ENCODE measurements at places on chromosomes 3 and 15.
A peak's percentile ranks its signal among the peaks of the same experiment; 100 is the strongest.

GRCh38 chr15:36335659-36336058 lies 243.8 kb upstream of the CDIN1 start:
- no peak for DNase-seq

DNA sequence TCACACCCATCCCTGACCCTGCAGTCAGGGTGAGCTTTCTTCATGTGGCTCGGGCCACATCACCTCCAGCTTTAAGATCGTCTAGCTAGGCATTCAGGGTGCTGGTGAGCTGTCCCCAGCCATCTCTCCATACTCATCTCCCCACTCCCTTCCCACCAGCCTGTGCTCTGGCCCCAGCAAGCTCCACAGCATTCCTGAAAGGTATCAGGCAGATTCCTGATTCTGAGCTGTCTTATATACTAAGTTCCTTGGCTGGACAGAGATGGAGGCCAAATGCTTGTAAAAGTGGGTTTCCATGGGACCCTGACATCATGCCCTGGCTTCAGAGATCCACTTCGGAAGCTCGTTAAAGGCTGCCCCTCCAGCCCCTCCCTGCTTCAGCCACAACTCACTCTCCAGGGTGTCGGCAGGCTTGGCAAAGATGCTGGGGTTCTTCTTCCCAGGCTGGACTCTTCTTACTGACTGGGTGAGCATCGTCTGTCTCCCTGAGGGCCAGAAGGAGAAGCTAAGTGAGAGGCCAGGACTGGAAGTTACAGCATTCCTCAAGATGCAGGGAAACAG lies 3.9 kb downstream of the CILP start:
- no peak for DNase-seq

GRCh38 chr3:133964547-133964946 lies 65.2 kb downstream of the SLCO2A1 start:
- DNase-seq: no peak

- DNase-seq: peak; percentile 94
These were observed at the start of gene C2CD4A for GRCh38 chr15:62066663-62067447. Gene C2CD4A, plus strand, starts transcription at chr15:62066977. Its CDS starts 637 bp downstream, at chr15:62067614.

DNA sequence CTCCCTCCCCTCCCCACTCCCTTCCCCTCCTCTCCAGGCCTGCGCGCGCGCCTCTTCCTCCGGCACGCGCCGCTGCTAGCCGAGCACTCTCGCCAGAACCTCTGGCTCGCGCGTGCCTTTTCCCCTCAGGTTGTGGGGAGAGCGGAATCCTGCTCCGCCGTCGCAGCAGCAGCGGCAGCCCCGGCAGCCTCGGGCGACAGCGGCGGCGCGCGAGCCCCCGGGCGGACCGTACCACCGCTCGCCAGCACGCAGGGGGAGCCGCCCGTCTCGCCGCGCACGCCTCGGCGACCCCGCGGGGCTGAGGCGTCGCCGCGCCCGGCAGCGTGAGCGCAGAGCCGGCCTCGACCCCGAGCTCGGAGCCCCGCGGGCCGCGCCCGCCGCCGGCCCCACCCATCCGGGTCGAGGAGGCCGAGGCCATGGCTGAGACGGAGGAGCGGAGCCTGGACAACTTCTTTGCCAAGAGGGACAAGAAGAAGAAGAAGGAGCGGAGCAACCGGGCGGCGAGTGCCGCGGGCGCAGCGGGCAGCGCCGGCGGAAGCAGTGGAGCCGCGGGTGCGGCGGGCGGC lies at the start of gene CDV3:
TSS of gene CDV3 (plus strand) at position 58 of the 566 bp plus-strand sequence. CDS start at position 417, 359 bp downstream.
- DNase-seq: peak; percentile 92

GRCh38 chr3:81887448-81887847 lies 126.0 kb upstream of the GBE1 start:
- DNase-seq: no peak

DNA sequence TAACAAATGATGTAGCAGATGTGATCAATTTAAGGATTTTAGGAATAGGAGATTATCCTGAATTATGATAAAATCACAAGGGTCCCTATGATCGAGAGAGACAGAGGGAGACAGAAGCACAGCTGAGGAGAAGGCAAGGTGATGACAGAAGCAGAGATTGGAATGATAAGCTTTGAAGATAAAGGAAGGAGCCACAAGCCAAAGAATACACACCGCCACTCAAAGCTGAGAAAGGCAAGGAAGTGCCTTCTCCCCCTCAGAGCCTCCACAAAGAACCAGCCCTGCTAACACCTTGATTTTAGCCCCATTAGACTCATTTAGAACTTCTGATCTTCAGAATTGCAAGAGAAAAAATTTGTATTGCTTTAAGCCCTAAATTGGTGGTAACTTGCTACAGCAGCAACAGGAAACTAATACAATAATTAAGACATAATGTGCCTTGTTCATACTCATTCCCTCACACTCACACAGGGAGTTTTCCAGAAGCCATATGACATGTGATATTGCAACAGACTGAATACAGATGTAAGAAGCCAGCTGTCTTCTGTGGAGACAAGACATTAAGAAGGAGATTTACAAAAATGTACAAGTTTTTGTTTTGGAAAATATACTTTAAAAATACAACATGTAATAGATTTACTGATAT lies 38.2 kb downstream of the TRANK1 start:
- DNase-seq: no peak

DNA sequence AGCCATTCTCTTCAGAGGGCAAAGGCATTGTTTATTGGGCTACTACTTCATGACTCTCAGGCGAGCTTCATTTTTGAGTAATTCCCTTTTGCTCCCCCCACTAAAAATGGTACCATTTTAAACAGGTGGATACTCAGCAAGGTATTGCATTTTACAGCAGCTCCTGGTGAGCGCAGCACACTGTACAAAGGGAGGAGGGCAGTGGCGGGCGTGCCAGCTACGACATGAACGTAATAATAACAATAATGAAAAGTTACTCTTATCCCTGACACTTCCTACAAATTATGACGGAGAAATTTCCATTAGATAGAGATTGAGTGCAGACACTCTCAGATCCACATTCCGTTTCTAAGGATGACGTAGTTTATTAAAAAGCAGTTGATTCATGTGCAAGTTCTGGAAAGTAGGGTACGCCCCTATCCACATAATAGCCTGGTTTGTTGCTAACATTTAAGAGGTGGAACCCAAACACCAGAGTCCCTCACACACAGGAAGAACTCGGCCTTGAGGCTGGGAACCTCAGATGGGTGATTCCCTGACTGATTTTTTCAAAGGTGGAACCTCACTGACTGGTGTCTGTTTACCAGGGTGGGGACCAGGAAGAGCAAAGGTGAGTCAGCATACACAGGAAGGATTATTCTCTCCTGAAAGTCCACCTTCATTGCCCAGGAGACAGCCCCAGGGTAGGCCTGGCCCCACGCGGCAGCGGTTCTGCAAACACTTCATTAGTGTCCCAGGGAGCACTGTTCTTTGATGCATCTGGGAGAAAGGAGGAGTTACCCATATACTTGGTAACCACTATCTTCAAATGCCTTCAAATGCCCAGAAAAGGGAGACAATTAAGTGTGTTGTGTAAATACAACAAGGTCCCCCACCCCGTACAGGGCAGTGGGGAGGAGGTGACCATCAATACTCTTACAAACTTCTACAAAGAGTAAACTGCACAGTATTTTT lies 69.9 kb downstream of the LDHAL6B start:
- peak; percentile 23 for DNase-seq

GRCh38 chr15:31513178-31513577 lies 186.5 kb downstream of the KLF13 start:
- DNase-seq: no peak

GRCh38 chr3:38985981-38986380 lies 65.8 kb downstream of the SCN11A start:
- DNase-seq: no peak

- no peak for DNase-seq
These were observed 34.6 kb upstream of the ESYT3 start for GRCh38 chr3:138399766-138400165.

GRCh38 chr15:59299929-59300617 lies 72.6 kb downstream of the MYO1E start:
- DNase-seq: peak; percentile 90

GRCh38 chr3:46135475-46135874 lies 72.6 kb downstream of the CCR1 start:
- DNase-seq: no peak

GRCh38 chr15:64544450-64544849 lies 84.1 kb downstream of the ZNF609 start:
- no peak for DNase-seq

DNA sequence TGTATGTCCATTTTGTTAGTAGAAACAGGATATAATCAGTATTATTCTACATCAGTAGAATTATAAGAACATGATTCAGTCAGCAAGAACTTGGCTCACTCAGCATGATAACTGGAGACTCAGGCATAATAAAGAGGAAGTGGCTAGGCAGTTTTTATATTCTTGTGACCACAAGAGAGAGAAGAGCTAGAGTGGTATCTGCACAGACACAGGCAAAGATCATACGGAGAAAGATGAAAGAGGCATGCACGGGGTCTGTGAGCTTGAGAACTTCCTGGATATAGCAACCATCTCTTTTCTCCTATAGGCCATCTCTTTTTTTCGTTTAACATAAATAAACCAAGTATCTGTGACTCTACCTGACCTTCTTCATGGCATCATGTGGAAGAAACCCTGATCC lies 46.8 kb downstream of the MYO5A start:
- DNase-seq: no peak

DNA sequence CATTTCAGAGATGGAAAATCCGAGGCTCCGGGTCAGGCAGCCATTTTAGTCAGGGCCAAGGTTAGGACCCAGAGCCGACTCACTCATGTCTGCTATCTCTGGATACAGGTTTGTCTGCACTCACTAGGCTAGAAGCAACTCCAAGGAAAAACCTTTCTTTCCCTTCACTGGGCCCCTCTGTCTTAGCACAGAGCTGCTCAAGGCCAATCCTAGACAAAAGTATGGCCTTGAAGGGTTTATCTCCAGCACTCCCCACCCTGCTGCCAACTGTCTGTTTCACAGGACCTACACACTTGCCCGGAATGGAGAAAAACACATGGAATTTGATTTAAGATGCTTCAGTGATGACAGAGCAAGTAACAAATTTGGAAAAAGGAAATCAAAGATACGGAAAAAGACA lies 25.6 kb downstream of the ACAN start:
- DNase-seq: no peak

DNA sequence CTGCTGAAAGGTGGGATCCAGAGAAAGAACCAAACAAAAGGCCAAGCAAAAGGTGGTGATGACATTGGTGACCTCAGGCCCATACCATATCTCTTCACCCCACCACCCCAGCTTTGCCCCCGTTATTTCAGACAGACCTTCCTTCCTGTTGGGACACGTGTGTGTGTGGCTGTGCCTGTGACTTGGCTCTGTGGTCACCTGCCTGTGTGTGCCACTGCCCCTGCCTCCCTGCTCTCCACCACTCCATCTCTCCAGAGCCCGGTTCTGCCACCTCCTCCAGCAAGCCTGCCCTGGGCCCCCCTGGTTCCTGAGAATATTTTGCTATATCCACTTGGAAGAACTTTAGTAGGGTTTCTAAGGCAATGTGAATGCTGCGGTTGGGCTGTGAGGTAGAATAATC lies 28.6 kb upstream of the TLE3 start:
- DNase-seq: no peak

DNA sequence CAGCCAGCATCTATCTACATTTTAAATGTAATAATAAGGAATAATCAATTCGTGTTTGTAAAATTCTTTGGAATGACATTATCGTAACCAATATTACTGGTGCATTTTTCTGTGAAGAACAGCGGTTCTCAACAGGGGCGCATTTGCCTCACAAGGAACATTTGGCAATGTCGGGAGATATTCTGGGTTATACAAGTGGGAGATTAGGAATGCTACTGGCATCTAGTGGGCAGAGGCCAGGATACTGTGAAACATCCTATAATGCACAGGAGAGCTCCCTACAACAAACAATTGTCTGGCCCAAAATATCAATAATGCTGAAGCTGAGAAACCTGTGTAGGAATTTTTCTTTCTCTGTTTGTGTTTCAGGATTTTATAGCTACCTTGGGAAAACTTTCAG lies 25.0 kb downstream of the ACP3 start:
- DNase-seq: no peak

DNA sequence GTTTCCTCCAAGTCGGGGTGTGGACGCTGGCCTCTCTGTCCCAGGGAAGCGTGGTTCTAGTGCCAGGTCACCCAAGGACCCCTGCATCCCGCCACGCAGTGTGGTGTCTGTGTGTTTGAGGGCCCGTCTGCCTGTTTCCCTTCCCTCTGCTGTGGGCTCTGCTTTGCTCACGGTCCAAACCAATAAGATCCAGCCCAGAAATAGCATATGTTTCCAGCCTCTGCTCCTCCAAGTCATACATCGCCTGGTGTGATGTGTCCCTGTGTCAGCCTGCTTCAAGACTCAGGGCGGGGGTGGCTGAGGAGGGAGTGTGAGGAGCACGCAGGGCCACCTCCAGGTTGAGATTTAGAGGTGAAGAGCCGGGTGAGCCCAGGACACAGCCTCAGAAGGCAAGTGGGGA lies 21.9 kb upstream of the RPL29 start:
- DNase-seq: no peak

GRCh38 chr3:183777016-183777618 lies 48.3 kb downstream of the MAP6D1 start:
- no peak for DNase-seq

DNA sequence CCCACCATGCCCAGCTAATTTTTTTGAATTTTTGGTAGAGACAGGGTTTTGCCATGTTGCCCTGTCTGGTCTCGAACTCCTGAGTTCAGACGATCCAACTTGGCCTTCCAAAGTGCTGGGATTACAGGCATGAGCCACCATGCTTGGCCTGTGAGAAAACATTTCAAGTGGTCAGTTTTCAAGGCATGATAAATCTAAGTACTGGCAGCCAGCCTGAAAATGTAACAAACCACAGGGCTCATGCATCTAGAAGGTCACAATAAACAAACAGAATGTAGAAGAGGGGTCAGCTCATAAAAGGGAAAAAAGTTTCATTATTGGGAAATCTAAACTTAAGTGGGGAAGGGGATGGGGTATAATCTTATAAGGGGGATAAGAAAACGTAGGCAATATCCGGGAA lies 39.9 kb downstream of the PPCDC start:
- DNase-seq: peak; percentile 43

- DNase-seq: no peak
These were observed 60.7 kb downstream of the CGNL1 start for GRCh38 chr15:57436961-57437360.

- no peak for DNase-seq
These were observed 433.7 kb downstream of the MAGI1 start for GRCh38 chr3:65604863-65605526.

DNA sequence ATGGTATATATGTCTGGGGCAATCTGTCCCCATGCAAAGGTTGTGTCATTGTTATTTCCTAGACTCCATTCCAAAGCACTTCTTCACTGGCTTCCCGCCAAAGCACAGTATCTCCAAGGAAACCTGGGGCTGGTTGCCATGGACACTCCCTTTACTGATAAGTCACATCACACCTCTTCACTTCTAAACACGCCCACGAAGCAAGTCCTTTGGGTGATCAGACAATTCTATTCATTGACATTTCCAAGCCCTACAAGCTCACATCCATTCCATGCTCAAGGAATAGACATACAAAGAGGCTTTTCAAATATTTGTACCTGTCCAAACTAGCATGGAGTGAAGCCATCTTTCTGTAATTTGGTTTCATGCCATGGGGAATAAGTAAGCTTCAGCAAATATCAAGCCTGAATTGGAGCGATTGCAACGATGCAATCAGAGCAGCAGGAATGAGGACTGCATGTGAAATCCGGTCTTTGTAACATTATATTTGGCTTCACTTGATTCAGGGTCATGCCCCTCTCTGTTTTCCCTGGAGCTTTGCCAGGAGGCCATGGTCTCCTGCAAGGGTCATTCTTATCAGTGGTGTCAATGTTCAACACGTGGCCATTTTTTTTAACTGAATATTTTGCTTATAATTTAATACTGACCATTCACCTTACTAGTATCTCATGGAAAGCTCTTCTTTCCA lies 201.6 kb upstream of the TMC3 start:
- DNase-seq: no peak
